H1 (cell line): ENCODE measurements at places on chromosomes 16 and 17.

DNA sequence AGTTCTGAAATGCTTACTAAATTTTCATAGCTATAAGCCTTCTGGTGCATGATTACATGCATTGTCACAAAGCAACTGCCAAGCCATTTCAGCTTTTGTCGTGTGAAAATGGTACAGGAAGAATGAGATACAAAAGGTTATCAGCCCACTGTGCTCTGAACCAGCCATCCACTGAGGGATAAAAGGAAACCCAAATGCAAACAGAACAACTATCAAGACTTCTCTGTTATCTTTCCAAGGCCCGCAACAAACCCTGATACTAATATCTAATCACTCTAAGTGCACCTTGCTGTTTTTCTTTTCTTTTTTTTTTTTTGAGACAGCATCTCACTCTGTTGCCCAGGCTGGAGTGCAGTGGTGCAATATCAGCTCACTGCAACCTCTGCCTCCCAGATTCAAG, 109.0 kb downstream of the FTO start:
- no peak for DNase-seq

- no peak for DNase-seq
Measured at GRCh38 chr17:31314782-31315100, 887 bp upstream of the EVI2B start.

DNA sequence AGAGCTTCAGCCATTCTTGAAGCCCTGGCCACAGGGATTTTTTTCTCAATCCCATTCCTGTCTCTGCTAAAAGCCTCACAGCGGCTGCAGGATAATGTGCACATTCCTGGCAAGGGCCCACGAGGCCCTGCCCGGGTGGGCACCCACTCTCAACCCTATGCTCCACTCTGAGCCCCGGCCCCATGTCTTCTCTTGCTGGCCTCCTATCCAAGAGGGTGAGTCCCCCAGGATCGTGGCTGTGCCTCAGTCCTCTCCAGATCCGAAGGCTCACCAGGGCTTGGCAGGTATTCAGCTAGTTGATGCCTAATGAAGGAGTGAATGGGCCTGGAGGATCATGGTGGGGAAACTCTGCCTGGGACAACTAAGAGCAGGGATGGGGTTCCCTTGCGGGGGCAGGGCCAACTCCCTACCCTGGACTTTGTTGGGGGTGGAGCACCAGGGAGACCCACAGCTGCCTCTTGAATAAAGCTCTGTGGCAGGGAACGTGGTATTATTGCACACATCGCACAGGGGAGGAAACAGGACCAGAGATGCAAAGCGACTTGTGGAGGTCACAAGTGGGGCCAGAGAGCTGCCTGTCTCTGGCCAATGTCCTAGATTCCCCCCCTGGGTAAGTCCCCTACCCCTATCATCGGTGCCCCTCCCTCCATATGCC, 5.4 kb downstream of the ARHGAP27 start:
- no peak for DNase-seq

DNA sequence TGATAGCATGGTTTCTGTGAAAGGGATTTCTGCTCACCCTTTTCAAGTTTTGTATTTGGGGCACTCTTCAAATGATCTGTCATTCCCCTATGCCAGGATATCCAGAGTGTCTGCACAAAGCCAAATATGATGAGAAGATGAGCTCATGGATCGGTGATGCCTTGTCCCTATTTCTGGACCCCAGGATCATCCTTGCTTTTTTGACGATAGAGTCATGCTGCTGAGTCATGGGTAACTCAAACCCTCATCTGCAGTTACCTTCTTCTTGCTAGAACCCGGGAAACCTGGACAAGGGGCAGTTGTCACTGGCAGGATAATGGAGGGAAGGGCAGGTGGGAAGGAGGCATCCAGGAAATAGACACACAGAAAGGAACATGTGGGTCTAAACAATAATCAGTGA, 17.8 kb upstream of the MAPT start:
- no peak for DNase-seq

DNA sequence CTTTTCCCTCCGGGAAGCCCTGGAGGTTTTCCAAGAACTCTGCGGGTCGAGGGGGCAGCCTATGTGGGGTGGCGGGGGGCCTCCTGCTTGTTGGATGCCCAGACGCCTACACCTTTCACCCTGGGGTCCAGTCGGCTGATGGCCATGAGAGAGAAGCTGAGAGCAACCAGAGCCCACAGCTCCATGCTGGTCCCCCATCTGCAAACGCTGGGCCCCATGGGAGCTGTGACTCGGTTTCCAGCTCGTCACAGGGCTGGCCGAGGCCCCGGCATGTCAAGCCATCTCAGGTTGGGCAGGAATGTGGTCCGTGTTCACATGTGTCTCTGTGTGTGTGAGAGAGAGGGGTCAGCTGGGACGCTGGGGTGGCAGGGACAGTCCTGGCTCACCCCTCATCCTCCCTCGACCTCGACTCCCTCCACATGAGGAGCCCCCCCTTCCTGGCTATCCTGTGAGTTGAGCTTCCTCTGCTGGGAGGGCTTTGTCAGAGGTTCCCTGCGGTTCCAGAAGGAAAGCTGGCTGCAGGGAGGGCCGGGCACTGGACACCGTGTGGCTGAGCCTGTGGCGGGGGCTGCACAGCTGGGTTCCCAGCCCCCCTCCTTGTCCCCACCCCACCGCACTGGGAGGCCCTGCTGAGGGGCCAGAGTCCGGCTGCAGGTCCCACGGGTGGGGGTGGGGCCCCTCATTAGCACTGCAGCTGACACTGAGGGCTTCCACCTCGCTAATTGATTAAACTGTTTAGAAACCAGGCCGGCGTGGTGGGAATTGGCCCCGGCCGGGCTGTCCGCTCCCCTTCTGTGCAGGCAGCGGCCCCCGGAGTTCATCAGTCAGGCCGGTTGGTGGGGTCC, 19.1 kb downstream of the METRNL start:
- no peak for DNase-seq

GRCh38 chr17:3569534-3570137, 12.0 kb upstream of the TRPV3 start:
- DNase-seq, result no peak

DNA sequence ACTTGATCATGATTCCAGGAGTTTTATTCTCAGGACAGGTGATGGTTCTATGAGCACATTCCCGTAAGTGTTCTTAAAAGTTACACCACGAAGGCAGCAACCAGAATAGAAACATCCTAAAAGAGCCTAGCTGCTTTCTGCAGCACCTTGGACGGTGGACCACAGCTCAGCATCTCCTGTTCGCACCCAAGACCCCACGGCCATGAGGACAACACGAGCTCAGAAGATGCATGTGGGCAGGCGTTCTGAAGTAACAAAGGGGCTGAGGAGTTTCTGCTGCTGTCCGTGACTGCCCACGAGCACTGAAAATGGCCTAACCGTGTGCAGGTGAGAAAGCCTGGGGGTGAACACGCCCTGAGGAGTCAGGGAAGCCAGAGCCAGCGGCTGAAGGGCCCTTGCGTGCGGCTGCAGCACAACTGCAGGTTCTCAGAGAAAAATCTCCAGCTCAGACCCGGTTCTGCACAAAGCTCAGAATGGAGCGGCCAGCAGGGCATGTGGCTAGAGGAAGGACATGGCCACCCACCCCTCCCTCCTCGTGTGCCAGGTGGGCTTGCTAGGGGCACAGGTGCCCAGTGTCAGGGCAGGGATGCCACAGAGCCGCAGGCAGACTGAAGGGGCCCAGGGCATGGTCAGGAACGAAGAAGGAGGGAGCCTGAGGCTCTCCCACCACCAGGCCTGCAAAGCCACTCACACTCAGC, 10.8 kb upstream of the C16orf95 start:
- DNase-seq, result no peak

- DNase-seq, result no peak
Measured at GRCh38 chr17:7823581-7824001, 10.4 kb upstream of the KDM6B start.

GRCh38 chr17:73291260-73291801, 20.5 kb downstream of the CDC42EP4 start:
- no peak for DNase-seq

- no peak for DNase-seq
Measured at GRCh38 chr16:20676268-20676825, 21.1 kb downstream of the ACSM1 start.

GRCh38 chr16:29678691-29679267, at the start of gene QPRT:
Gene QPRT (plus strand): TSS chr16:29679180. CDS start chr16:29679198, 18 bp downstream.
- DNase-seq, result peak; percentile 81

- no peak for DNase-seq
Measured at GRCh38 chr16:67555795-67556212, 6.5 kb upstream of the CTCF start.

DNA sequence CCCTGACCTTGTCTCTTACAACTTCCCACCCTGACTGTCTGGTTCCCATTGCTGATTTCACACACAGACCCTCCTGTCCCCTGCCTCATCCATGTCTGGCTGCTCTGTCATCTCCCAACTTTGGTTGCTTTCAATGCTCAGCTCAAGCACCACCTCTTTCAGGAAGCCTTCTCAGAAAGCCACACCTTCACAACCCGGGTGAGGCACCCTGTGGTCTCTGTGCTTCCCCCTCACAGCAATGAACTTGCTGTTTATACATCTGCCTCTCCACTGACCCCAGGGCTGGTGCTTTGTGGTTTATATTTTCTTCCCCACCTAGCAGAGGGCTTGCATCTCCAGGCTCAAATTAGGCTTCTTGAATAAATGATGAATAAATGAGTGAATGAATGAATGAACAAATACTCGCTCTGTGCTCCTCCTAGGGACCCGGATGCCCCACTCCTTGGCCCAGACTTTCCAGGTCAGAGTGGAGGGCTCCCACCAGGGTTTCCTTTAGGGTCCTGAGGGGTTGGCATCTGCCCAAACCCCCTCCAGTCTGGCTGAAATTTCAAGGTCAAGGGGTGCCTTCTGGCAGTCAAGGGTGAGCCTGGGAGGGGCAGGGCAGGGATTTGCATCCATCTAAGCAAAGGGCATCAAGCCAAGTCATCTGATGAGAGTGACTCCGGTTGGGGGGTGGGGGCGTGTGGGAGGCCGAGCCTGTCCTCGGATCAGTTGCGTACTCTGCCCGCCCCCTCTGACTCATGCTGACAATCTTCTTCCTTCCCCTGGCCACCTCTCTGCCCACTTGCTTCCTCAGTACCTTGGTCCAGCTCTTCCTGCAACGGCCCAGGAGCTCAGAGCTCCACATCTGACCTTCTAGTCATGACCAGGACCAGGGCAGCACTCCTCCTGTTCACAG, at the start of gene ITGAX:
ITGAX (plus strand) TSS at position 783 of the 898 bp plus-strand sequence; CDS start at position 862, 79 bp downstream.
- DNase-seq, result no peak

DNA sequence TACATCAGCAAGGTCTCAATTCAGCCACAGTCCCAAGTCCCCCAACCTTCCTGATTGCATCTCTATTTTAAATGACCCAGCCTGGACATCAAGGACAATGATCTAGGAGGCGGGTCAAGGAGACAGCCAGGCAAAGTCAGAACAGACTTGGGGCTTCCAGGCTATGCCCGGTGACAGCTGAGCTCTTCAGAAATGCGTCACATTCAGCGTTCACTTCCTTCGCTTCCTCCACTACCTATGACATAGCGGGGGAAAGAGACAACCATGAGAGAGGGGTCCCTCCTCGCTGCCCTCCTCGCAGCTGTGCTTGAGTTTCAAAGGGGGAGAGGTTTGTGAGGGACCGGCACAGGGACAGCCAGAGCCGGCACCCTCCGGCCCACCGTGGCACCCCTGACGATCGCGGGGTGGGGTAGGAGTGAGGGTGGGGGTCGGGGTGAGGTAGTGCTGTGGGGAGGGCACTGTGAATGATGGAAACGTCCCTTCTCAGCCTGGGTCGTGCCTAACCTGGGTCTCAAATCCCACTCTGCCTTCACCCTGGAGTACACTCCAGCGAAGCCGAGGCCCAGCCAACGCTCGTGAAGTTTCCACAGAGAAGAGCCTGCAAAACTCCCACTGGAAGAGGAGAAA, 12.3 kb upstream of the LGALS3BP start:
- DNase-seq, result no peak

GRCh38 chr16:81405702-81406113, 38.9 kb upstream of the CMIP start:
- no peak for DNase-seq

GRCh38 chr17:33038740-33039139, 47.1 kb downstream of the SPACA3 start:
- peak; percentile 31 for DNase-seq

DNA sequence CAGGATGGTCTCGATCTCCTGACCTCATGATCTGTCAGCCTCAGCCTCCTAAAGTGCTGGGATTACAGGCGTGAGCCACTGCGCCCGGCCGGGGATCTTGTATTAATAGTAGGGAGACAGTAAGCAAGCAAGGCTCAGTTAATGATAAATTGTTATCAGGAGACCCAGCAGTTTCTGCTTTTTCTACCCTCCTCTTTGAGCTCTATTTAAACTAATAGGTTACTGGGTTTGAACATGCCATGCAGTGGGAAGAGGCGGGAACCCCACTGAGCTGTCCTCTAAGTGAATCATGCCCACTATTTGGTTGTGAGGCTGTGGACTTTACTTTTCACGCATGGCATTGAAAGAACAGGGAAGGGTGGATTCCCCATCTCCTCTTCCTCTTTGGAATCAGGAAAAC, 223.9 kb downstream of the WWOX start:
- DNase-seq, result no peak

DNA sequence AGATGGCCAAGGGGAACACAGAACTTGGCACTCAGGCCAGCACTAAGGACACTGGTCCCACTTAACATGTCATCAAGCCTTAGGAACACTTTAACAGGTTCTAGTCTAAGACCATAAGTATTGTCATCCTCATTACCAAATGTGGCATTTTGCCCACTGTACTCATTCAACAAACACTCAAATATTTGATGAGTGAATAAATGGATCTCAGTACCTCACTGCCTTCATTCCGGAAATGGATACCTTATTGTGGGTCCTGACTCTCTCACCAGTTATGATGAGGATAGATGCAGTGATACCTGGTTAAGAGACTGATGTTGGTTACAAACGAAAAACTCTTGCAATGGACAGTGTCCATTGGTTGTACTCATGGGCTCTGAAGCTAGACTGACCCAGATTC, 455.2 kb upstream of the DYNLRB2 start:
- DNase-seq, result no peak

DNA sequence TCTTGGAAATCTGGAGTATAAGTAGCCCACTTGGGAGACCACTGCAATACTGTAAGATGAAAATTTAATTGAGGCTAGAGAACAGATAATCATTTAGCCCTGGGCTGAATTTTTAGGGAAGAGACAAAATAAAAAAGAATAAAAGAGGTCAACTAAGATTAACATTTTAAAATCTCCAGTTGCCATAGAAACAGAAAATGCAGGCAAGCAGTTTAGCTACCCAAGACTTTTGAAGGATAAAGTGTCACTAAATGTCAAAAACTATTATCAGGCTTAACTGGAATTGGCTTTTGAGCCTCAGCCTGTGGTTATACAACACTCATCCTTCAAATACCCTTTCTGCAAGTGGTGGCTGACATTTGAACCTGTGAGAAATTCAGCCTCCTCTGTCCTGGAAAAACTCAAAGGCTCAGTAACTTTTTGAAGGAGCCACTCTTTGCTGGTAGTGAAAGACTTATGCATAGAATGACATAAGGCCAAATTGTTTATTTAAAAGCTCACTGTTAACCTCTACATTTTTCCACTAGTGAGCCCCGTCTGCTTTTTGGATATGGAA, 220.7 kb upstream of the KCNJ16 start:
- DNase-seq, result no peak

DNA sequence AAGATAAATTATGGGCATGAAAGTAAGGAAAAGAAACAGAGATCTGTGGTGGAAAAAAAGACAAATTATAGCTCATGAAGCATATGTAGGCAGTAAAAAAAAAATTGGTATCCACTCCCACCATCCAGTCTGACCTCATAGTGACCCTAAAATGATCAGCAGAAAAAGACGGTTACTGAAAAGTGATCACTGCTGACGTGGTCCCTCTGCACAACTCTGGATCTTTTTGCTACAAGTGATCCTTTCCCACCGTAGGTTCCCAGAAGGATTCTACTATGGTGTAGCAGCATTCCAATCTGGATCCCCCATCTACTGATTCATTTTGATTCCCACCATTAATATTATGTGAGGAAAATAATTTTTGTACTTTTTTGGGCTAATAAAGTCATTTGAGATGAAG, 10.9 kb upstream of the CHST6 start:
- DNase-seq, result no peak

GRCh38 chr16:2043667-2044451, 3.8 kb downstream of the NTHL1 start:
- no peak for DNase-seq
